ENCODE measurements at places on chromosomes 7 and 10.

GRCh38 chr10:75709811-75710210, 278.4 kb downstream of the LRMDA start:
- no peak overlapping the region for H3K27ac ChIP-seq
- no peak overlapping the region for H3K4me3 ChIP-seq
- no peaks in the 10 kb centered on the region for H3K4me1 ChIP-seq
- no peaks in the 10 kb centered on the region for H3K27me3 ChIP-seq
- no peaks in the 10 kb centered on the region for H3K36me3 ChIP-seq

DNA sequence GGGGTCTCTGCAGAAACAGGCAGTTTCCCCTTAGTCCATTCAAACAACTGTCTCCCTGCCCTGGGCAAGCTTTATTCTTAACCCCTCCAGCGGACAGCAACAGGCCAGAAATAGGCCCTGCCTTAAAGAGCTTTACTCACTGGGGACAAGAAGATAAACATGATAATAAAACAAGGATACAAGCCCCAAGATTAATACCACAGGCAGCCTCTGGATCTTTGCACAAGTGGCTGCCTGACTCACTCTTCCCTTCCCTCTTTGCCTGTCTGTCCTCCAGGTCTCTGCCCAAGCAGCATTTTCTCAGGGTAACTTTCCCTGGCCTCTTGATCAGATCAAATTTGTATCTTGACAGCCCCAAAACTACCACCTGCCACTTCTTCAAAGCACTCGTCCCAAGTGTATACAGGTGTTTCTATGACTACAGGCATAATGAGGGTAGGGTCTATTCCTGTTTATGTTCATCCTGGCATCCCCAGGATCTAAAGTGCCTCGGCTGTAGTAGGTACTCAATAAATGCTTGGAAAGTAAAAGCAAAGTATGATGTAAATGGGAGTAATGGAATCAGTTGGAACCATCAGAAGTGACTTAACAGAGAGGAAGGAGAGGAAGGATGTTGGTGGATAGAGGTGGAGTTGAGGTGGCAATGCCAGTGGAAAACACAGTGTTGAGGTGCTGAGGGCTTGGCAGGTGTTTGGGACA, 7.0 kb upstream of the CAMK2G start:
- no peak for DNase-seq
- H3K27ac ChIP-seq, result no peak overlapping the region
- H3K27me3 ChIP-seq, result no peaks in the 10 kb centered on the region
- no peaks in the 10 kb centered on the region for H3K36me3 ChIP-seq
- peaks cover 2% of the 10 kb centered on the region for H3K4me1 ChIP-seq

GRCh38 chr10:44354771-44355170, 30.1 kb downstream of the CXCL12 start:
- H3K4me1 ChIP-seq, result no peaks in the 10 kb centered on the region
- no peak overlapping the region for H3K27ac ChIP-seq
- no peaks in the 10 kb centered on the region for H3K36me3 ChIP-seq
- no peak for DNase-seq
- no peak overlapping the region for H3K4me3 ChIP-seq

- H3K4me3 ChIP-seq, result no peak overlapping the region
- H3K27me3 ChIP-seq, result no peaks in the 10 kb centered on the region
- peaks cover 5% of the 10 kb centered on the region for H3K4me1 ChIP-seq
- peaks cover 6% of the 10 kb centered on the region for H3K36me3 ChIP-seq
These were observed 50.2 kb downstream of the ZNF467 start for GRCh38 chr7:149723082-149723767.

DNA sequence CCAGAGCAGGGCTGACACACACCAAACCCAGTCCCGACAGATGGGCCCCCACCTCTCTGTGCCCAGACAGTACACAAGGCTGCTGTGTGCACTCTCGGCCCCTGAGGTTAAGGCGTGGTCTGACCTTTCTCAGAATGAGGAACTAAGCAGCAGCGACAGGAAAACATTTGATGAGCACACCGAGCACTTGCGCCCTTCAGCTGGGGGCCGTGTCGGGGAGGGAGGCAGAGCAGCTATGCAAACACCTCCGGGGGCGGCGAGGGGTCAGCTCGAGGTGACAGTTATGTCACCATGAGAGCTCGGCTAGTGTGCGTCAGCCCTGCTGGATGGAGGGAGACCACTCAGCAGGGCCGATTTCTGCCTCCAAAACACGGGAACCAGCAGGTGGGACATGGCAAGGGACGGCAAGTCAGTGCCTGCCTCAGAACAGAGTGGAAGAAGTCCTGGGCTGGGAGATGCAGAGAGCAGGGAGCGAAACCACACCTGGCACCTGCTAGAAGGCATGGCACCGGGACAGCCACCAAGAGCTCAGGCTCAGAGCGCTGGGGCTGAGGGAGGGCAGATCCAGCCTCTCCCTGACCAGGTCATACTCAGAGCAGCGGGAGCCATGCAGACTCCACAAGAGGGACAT, 57.4 kb downstream of the CHST15 start:
- H3K27ac ChIP-seq, result no peak overlapping the region
- no peaks in the 10 kb centered on the region for H3K27me3 ChIP-seq
- no peaks in the 10 kb centered on the region for H3K36me3 ChIP-seq
- no peaks in the 10 kb centered on the region for H3K4me1 ChIP-seq
- H3K4me3 ChIP-seq, result no peak overlapping the region
- peak; percentile 61 for DNase-seq

- H3K4me1 ChIP-seq, result no peaks in the 10 kb centered on the region
- H3K27me3 ChIP-seq, result no peaks in the 10 kb centered on the region
- H3K36me3 ChIP-seq, result no peaks in the 10 kb centered on the region
- no peak for DNase-seq
- no peak overlapping the region for H3K27ac ChIP-seq
These were observed 69.4 kb downstream of the KIAA1217 start for GRCh38 chr10:24278176-24278889.

GRCh38 chr10:49518982-49519578, 19.8 kb downstream of the ERCC6 start:
- no peaks in the 10 kb centered on the region for H3K27me3 ChIP-seq
- H3K4me3 ChIP-seq, result no peak overlapping the region
- peaks cover 6% of the 10 kb centered on the region for H3K36me3 ChIP-seq
- no peak overlapping the region for H3K27ac ChIP-seq
- H3K4me1 ChIP-seq, result no peaks in the 10 kb centered on the region
- no peak for DNase-seq

GRCh38 chr7:129771928-129772479, 160.5 kb downstream of the NRF1 start:
- no peak overlapping the region for H3K27ac ChIP-seq
- H3K4me1 ChIP-seq, result no peaks in the 10 kb centered on the region

DNA sequence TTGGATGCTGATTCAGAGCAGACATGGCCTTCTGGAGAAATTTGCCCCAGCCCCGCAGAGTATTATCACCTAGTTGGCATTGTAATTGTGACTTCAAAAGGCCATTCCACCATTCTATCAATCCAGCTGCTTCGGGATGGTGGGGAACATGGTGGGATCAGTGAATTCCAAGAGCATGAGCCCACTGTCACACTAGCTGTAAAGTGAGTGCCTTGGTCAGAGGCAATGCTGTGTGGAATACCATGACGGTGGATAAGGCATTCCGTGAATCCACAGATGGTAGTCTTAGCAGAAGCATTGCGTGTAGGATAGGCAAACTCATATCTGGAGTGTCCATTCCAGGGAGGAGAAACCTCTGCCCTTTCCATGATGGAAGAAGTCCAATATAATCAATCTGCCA, 13.3 kb upstream of the TMEM248 start:
- H3K27ac ChIP-seq, result no peak overlapping the region
- no peak overlapping the region for H3K4me3 ChIP-seq
- no peaks in the 10 kb centered on the region for H3K27me3 ChIP-seq
- H3K4me1 ChIP-seq, result no peaks in the 10 kb centered on the region
- no peak for DNase-seq

- DNase-seq, result no peak
- H3K4me3 ChIP-seq, result no peak overlapping the region
- H3K4me1 ChIP-seq, result peaks cover 43% of the 10 kb centered on the region
- no peaks in the 10 kb centered on the region for H3K36me3 ChIP-seq
These were observed 88.6 kb downstream of the RNF216 start for GRCh38 chr7:5692845-5693278.

- peak overlapping the region; percentile 48 for H3K27ac ChIP-seq
- DNase-seq, result no peak
- no peaks in the 10 kb centered on the region for H3K27me3 ChIP-seq
- no peak overlapping the region for H3K4me3 ChIP-seq
- no peaks in the 10 kb centered on the region for H3K36me3 ChIP-seq
- H3K4me1 ChIP-seq, result no peaks in the 10 kb centered on the region
These were observed 10.3 kb upstream of the STK17A start for GRCh38 chr7:43572516-43573049.

DNA sequence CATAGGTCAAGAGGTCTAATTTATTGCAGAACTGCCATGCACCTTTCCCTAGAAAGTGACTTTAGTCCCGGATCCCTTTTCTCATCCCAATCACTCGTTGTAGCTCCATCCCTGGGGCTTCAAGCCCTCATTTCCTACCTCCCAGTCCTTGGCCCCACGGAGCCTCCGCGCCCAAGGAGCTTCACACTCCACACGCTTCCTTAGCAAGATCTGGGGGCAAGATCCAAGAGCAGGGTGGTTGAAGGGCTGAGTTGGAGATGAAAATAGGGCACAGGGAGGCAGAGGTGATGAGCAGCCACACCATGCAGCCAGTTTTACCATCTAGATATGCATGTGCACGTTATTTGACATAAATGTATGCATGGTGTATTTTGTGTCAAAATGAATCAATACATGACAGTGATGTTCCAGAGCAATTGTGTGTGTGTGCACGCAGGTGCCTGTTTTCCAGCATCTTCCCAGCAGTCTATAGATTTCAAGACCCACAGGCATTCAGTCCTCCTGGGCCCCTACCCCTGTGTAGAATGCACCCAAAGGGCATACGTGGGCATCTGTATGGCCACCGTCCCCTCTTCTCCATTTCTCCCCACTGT, 6.0 kb upstream of the TRPV6 start:
- H3K27ac ChIP-seq, result no peak overlapping the region
- no peak for DNase-seq
- H3K27me3 ChIP-seq, result no peaks in the 10 kb centered on the region
- no peak overlapping the region for H3K4me3 ChIP-seq
- H3K36me3 ChIP-seq, result no peaks in the 10 kb centered on the region
- no peaks in the 10 kb centered on the region for H3K4me1 ChIP-seq

GRCh38 chr7:98879198-98879978, 1.1 kb downstream of the TRRAP start:
- H3K27ac ChIP-seq, result peak overlapping the region; percentile 95
- H3K27me3 ChIP-seq, result no peaks in the 10 kb centered on the region
- H3K36me3 ChIP-seq, result no peaks in the 10 kb centered on the region
- peak overlapping the region; percentile 74 for H3K4me3 ChIP-seq
- no peak for DNase-seq

DNA sequence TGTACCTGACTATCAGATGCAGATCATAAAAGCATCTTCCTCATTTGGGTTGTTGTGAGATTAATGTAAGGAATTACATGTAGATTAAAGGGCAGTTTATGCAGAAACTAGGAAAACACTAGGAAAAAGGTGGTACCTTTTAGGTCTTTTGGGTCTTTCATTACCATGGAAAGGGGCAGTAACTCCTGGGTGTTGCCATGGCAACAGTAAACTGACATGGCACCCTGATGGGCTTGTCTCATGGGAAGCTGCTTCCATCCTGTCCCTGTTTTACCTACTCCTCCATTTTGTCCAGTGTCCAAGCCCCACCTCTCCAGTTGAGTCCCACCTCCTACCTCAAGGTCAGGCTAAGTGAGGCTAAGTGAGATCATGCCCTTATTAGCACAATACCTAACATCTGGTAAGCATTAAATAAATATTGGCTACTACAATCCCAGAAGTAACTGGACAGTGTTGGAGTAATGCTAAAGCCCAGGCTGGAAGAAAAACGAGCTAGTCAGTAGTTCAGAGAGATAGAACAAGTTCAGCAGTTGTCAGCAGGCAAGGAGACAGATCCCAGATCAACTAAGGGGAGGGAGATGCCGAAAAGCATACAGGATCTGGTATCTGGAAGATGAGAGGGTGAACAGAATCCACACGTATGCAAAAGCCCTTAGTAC, 240.0 kb upstream of the AUTS2 start:
- no peak for DNase-seq
- no peaks in the 10 kb centered on the region for H3K36me3 ChIP-seq
- H3K27ac ChIP-seq, result no peak overlapping the region
- no peaks in the 10 kb centered on the region for H3K27me3 ChIP-seq

- H3K4me1 ChIP-seq, result no peaks in the 10 kb centered on the region
- no peak overlapping the region for H3K4me3 ChIP-seq
- H3K27ac ChIP-seq, result no peak overlapping the region
- H3K27me3 ChIP-seq, result no peaks in the 10 kb centered on the region
- H3K36me3 ChIP-seq, result no peaks in the 10 kb centered on the region
- no peak for DNase-seq
These were observed 230.4 kb upstream of the BMPER start for GRCh38 chr7:33674804-33675411.

All from breast epithelium (tissue), 4 donors.